ENCODE measurements at places on chromosomes 1 and 21.

DNA sequence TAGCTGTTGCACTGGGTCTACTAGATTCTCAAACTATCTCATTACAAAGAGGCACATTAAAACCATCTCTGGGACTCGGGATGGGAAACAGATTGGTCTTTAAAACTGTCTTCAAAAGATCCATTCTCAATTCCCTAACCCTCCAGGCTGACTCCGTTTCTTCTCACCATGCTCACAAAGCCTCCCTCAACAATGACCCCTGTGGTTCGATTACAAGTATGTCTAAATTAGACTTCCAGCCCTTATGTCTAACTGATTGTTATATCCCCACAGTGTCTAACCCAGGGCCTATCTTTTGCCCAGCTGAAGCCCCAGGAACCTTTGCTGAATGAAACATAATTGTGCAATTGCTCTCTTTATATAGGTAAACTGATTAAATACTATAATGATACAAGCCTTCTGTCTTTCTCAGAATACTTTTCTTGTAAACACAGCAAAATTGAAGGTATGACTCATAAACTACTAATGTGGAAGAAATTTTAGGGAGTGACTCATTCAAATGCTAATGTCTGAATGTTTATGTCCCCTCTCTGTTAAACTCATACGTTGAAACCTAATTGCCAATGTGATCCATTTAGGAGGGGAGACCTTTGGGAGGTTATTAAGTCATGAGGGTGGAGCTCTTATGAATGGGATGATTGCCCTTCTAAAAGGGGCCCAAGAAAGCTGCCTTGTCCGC lies 65.6 kb upstream of the DAB1 start:
- no peak for DNase-seq

DNA sequence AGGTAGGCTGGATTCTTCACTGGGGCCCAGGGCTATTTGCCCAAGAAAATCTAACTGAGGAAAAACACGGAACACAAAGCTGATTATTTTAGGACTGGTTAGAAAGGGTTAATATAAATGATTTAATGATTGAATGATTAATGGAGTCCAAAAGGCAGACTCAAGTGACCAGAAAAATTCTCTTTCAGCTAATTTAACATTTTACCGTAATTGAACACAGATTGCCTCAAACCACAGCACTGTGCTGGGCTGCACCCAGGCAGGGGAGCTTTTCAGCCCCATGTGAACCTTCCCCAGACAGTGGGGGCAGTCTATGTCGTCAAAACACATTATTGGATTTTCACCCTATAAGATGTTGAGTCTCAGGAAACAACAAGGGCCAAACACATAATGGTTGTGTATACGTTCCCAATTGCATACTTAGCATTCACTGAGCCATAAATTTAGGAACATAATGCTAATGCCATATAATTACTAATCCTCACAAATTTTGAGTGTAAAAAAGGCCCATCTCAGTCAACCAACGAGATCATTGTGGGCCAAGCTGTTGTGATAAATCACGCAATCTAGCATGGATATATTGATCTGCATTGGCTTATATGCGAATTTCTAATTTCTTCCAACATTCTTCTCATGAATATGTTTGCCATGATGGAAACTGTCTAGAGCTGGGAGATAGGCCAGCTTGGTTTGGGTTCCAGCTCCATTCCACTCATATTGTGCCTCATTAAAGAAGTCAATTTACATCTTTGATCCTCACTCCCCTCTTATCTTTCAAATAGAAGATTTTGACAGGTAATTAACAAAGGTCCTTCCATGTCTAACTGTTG lies 27.7 kb downstream of the DSCAM start:
- no peak for DNase-seq

DNA sequence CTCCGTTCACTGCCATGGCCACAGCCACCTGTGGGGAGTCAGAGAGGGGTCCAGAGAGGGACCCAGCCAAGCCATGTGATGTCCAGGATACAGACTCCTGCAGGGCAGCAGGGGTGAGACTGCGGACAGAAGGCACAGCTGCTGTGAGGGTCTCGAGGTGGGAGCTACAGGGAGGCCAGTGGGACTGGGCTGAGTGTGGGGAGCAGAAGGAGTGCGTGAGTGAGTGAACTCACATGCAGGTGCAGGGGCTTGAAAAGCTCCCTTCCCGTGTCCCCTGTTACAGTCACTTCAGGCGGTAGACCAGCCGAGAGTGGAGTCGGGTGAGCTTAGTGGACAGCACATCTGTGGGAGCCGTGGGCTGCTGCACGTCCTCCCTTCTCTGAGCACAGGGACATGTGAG lies 42.4 kb downstream of the S100B start:
- no peak for DNase-seq

DNA sequence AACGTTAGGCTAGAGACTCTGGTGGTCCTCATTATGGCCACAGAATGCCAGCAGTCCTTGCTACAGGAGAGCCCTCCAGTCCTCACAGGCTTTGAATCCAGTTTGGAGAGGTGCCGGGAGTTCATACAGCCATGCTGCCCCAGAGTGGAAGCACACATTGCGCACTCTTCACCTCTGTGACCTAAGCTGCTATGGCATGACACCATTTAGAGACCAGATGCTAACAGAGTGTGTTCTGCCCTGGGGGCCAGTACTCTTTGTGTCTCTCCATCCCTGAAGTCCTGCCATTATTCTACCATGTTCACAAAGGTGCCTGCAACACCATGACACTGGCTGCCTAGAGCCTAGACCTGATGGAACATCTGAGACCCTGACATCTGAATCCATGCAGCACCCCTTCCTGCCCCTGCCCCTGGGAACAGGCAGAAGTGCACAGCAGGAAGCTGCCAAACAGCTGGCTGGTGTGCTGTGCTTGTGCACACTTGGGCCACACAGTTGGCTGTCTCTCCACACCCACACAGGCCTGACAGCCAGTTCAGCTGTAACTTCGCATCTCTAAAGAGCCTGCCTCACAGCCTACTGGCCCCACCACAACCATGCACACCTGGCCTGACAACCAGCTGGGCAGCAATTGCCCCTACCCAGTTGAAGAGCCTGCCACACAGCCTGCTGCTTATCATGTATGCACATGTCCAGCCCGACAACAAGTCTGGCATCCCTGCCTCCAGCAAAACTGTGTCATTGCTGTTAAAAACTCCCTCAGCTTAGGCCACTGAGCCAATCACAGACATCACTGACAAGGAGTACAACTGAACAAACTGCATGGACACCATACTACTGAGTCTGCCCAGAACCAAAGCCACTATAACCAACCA lies 49.1 kb downstream of the MCOLN2 start:
- no peak for DNase-seq

GRCh38 chr1:56416495-56416894 lies 162.9 kb downstream of the PLPP3 start:
- no peak for DNase-seq

DNA sequence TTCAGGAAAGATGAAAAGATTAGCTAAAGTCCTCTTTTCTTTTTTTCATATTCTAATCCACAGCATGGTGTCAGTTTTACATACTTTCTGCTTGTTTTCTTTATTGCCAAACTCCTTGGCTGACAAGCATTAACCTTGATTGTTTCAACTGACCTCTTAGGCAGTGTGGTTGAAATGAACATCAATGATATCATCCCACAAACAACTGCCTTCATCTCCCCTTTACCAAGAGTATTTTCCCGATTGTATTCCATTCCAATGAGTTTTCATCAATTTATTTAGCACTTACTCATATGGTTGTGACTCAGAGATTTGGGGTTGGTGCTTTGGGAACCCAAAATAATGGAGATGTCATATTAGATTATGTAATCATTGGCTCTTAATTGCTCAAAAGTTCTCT lies 71.8 kb downstream of the SPAG17 start:
- no peak for DNase-seq

- DNase-seq = no peak
Observed at GRCh38 chr1:19597496-19598309, 46.4 kb upstream of the NBL1 start.

DNA sequence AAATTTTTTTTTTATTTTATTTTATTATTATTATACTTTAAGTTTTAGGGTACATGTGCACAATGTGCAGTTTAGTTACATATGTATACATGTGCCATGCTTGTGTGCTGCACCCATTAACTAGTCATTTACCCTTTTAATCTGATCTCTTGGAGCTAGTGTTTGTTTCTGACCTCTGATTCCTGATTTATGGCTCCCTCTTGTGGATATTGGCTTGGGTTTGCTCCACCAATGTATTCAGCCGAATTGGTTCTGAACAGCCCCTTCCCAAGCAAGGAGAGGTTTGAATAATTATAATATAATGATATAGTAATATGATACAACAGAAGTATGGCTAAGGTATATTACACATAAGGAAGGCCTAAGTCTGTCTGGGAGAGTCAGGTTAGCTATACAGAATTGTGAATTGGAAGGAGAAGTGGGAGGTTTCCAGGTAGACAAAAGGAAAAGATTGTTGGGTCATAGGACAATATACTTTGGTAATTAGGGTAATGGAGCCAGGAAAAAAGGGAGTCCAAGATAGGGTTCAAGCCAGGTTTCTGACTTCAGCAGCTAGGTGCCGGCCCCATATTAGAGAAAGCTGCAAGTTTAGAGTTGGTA lies 53.1 kb upstream of the HMCN1 start:
- DNase-seq = no peak

DNA sequence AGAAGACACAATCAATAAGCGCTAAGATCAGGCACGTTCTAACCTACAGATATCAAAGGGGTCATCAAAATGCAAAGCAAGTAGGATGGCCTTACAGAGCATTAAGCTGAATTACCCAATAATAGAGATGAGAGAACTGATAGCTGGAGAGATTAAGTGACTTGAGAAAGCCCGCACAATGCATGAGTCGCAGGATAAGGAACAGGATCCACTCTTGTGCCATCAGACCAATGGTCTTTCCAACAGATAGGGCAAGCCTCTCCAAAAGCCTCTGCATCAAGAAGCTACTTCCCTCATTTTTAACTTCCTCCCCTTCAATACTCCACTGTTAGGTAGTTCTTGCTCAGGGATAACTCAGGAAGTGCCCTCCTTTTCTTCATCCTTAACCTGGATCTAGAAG lies 2.6 kb downstream of the CHML start:
- DNase-seq = no peak

- no peak for DNase-seq
Observed at GRCh38 chr1:32666901-32667566, 16.0 kb downstream of the RBBP4 start.

GRCh38 chr1:22487781-22488180 lies 36.1 kb downstream of the ZBTB40 start:
- DNase-seq = no peak

GRCh38 chr1:244647819-244648218 lies 5.1 kb upstream of the DESI2 start:
- no peak for DNase-seq
